Activated CD4-positive, alpha-beta T cell treated with anti-CD3 and anti-CD28 coated beads for 48 hours (primary cell): ENCODE measurements at places on chromosomes 6 and 20.

- no peak for DNase-seq
Measured at GRCh38 chr20:57892471-57892870, 182.7 kb upstream of the PMEPA1 start.

- DNase-seq: no peak
Measured at GRCh38 chr6:156686301-156686994, 90.7 kb upstream of the ARID1B start.

DNA sequence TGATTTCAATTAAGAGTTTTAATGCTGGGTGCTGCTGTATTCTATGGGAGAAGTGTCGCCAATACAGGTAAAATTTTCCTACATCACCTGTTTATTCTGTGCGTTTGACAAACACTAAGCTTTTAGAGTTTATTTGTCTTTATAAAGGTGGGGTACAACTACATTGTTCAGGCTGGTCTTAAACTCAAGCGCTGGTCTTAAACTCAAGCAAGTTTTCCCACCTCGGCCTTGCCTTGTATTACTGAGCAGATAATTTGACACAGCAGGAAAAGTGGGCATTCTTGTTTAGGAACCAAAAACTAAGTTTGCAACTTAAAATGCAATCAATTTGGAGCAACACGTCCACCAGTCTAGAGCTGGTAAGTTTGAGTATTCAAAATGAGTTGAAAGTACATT is 112.9 kb upstream of the BTN3A2 start:
- DNase-seq: no peak

GRCh38 chr6:38482466-38482865 is 157.3 kb downstream of the BTBD9 start:
- no peak for DNase-seq

DNA sequence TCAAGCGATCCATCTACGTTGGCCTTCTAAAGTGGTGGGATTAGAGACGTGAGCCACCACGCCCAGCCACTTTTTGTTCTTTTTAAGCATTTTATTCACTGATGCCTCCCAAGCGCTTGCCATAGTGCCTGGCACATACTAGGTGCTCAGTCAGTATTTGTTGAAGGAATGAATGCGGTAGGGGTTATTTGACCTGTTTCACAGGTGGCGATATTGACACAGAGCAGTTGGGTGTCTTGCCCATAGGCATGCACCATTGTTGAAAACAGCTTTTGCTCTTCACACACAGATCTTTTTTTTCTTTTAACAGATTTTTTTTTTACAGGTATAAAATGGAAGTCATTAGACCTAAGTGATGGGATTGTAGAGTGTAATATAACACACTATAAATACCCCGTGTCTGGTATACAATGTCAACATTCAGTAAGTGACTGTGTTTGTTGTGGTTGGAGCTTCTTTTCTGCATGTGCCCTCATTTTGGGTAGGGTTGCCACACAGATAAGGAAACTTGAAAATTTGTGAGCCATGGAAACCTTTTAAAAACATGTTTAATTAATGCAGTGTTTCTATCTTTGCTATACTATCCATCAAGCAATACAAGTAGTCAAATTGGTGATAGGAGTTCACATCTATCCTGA is 24.8 kb downstream of the RREB1 start:
- DNase-seq: no peak

- no peak for DNase-seq
Measured at GRCh38 chr6:156694679-156695078, 82.5 kb upstream of the ARID1B start.

DNA sequence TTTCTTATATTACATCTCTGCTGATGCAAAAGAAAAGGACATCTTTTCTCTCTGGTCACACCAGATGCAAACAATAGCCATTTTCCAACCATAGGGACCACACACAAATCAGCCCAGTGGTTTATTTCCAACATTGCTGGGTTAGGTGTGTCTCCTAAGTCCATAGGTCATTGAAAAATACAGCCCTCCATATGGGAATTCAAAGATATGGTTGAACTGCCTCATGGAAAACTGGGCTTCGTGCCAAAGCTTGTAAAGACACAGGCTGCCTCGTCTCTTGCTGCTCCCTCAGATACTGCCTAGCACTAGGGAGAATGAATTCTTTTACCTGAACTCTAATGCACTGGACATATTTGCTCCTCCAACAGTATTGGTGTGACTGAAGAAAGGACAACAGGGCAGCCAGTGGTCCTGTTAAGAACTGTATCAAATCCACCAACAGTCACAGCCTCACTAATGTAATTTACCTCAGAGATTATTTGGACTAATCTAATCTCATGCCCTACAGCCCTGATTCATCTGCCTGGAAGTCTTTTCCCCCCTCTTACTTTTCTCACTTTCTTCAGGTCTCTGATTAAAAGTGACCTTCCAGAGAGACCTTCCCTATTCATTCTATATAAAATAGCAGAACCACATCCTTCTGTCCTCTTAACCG is 48.3 kb upstream of the TBC1D32 start:
- no peak for DNase-seq

DNA sequence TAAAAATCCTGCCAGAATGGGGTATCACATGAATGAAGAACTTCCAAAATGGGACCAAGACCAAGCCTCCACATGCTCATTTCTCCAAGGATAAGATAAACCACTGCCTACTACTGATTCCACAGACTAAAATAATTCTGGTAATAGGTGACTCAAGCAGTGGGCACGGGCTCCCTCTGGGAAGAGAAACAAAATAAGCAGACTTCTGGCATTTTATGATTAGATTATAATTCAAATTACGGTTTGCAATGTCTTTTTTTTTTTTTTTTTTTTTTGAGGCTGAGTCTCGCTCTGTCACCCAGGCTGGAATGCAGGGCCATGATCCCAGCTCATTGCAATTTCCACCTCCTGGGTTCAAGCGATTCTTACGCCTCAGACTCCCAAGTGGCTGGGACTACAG is 16.0 kb downstream of the UQCC1 start:
- DNase-seq: no peak

GRCh38 chr6:144361016-144361415 is 75.9 kb downstream of the UTRN start:
- no peak for DNase-seq

DNA sequence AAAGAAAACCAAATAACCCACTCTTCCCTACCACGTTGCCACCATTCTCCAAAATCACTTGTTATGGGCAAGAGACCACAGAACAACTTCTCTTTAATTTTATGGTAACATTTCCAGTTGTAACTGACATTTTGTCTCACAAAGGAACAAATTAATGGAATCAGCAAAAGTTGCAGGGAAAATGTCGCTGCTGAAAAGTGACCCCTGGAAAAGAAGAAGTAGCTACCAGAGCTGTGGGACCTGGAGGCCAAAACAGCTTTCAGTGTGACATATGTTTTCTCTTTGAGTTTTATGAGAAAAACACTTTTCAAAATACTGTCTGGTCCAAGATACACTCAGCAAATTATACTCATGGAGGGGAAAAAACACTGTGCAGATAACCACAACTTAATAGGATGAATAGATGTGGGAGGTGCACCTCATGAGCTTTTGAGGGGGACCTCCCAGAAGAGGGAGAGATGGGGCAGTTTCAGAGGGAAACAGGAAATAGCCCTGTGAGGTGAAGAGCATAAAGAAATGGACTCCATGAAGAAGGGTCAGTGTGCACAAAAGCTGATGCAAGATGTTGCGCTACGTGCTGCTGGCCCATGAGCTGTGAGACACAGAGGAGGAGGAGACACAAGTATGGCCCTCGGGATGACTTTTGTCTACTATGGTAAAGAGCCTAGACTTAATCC is 87.3 kb downstream of the DTNBP1 start:
- DNase-seq: no peak

DNA sequence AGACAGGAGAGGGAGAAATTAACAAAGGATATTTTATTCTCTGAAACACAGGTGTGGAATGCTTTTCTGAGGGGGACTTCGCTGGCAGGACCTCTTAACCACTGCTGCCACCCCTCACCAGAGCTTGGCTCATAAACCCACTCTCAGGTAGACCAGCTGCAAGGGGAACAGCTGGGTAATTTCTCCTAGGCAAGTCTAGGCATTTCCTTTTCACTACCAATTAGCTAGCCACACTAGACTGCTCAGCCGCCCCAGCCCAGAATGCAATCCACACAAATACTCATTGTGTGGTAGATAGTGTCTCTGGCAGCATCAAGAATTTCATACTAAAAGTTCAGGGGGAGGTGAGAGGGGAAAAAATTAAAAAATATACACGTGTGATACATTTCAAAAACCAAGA is 267.6 kb upstream of the ID4 start:
- DNase-seq: no peak

- no peak for DNase-seq
Measured at GRCh38 chr6:92166666-92167065, 1252.7 kb downstream of the EPHA7 start.

DNA sequence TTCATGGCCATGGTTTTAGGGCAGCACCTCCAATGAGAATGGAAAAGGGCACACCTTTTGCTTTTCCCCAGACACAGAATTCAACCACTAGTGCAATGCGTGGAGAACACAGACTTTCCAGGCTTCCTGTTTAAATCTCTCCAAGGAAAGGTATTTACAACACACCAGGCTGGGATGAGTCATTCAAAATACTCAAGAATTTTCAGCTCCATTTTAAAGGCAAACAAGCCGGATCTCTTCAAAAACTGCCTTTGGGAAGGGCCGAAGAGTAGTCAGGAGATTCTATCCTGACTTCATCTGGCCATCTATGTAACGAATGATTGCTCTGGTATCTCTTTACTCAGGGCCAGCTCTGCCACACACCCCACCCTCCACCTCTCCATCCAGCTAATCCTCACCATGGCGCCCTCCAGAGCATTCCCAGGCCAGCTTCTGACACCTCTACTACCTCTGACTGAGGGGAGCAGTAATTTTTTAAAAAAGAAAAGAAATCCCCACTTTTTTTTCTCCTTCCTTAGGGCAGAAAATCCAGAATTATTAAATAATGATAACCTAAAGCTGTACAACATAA is 254.6 kb downstream of the LY86 start:
- no peak for DNase-seq

DNA sequence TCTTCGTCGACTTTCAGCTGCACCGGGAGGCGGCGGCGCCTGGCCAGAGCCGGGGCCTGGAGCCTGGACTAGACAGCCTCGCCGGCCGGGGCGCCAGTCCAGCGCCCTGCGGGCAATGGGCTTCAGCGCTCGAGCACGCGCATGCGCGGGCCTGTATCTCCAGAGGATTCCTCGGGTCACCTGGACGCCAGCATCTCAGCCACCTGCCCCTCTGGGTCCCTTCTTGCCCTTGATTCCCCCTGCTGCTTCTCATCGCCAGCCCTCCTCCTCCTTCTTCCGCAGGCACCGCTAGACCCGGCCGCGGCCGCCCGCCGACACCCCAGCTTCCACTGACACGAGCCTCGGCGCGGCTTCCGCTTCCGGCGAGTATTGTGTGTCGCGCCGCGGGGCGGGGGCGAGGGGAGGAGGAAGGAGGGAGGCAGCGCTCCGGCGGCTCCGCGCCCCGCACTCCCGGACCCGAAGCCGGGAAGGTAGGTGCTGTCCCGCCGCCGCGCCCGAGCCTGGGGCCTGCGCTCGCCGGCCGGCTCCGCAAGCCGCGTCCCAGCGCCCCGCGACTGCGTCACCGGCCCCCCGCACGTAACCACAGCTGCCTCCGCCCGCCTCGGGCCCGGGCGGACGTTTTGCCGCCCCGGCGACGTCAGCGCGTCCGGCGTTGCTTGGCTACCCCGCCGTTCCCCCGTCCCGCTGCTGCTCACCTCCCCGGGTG is at the start of gene TRIM39:
TSS of gene TRIM39 (plus strand) at position 402 of the 706 bp plus-strand sequence. CDS start 2,391 bp downstream, outside the sequence.
- peak; percentile 91 for DNase-seq

DNA sequence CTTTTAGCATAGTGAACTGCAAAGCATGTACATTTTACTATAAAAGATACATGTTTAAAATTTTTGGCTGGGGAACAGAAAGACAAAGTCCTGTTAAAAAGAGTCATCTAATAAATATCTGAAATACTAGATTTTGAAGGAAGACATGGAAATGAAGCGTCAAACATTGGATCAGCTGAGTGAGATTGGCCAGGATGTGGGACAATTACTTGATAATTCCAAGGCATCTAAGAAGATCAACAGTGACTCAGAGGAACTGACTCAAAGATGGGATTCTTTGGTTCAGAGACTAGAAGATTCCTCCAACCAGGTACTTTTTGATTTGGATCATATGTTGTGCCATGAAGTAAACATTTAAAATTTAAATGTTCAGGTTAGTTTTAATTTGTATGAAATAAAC is 162.3 kb downstream of the UTRN start:
- no peak for DNase-seq

DNA sequence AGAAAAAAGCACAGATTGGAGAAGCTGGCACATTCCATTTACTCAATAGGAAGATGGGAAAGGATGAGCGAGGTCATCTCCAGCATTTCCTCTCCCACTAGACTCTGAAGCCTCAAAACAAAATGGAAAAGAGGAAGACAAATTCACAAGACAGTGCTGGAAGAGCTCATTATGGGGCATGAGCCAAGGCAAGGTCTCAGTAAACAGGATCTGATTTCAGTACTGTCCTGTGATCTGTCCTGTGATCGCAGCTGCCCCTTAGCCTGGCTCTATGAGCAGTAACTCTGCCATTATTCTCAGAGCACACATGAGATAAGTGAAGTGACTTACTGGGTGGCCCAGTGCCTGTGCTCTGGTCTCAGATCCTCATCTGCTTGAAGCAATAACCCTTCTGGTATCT is 68.1 kb upstream of the SLC4A11 start:
- DNase-seq: no peak

- DNase-seq: peak; percentile 88
Measured at GRCh38 chr6:28943557-28944411, 20.0 kb upstream of the TRIM27 start.

DNA sequence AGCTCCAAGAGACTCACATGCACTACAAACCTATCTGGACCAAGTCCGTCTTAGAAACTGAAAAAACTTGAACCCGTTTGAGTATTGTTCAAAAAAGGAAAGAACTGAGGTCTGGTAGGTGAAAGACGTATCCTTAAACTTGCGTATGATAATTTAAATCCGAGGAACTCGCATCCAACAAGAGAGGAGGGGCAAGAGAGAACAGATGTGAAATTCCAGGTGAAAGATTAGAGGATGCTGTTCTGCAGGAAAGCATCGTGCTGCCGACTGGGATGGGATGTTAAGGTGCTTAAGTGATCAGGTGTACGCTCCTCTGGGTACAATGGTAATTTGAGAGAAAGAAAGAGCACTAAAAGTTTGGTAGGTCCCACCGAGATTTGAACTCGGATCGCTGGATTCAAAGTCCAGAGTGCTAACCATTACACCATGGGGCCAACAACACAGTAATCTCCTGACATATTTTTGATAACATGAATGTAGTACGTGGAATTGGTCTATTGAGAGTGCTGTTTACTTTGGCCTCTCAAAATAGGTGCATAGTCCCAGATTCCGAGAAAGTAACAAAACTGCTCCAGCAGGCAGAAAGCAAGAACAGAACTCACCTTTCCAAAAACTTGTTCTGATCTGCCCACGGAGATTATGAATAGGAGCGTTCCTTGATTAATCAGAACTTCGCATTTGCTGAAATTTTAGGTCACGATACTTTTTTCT is 53.5 kb upstream of the BTN3A2 start:
- DNase-seq: peak; percentile 74

GRCh38 chr6:24080711-24081110 is 45.3 kb upstream of the NRSN1 start:
- DNase-seq: no peak

GRCh38 chr6:132122871-132123270 is 171.7 kb upstream of the CCN2 start:
- no peak for DNase-seq

- DNase-seq: no peak
Measured at GRCh38 chr6:141451181-141451510, 681.6 kb upstream of the GJE1 start.
